Esophagus squamous epithelium (tissue), 5 donors: ENCODE measurements at places on chromosomes 5 and 9.
A peak's percentile ranks its signal among the peaks of the same experiment; 100 is the strongest.

DNA sequence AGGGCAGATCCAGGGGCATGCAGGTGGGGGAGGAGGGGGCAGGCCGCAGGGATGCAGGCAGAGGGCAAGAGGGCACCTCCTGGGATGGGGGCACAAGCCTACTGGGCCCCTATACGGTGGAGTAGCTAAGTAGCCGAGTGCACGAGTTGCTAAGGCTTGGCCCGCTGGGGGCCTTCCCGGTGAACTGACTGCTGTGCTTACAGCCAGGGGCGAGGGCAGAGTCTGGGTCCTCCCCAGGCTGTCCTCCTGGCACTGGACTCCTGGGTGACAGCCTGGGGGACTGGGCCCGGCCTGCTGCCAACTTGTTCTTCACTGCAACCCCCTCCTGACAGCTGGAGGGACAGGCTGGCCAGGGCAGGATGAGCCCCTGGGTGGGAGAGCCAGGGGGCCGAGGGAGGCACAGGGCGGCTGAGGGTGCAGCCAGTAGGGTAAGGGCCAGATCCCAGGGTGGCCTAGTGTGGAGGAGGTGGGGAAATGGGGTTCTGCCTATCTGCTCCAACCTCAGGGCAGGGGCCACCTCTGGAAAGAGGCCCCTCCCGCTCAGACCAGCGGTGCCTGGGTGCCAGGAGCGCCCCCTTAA lies 1.7 kb upstream of the EGFL7 start:
- DNase-seq: no peak

DNA sequence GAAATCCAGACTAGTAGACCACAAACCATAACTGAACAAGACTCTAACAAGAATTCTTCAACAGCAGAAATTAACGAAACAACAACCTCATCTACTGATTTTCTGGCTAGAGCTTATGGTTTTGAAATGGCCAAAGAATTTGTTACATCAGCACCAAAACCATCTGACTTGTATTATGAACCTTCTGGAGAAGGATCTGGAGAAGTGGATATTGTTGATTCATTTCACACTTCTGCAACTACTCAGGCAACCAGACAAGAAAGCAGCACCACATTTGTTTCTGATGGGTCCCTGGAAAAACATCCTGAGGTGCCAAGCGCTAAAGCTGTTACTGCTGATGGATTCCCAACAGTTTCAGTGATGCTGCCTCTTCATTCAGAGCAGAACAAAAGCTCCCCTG lies 68.6 kb downstream of the VCAN start:
- DNase-seq: no peak

GRCh38 chr5:29261213-29261612 lies 1932.3 kb upstream of the CDH6 start:
- no peak for DNase-seq

GRCh38 chr9:111095441-111095840 lies 57.2 kb upstream of the LPAR1 start:
- DNase-seq: no peak

GRCh38 chr5:65563777-65564176 lies 681 bp downstream of the PPWD1 start:
- no peak for DNase-seq

DNA sequence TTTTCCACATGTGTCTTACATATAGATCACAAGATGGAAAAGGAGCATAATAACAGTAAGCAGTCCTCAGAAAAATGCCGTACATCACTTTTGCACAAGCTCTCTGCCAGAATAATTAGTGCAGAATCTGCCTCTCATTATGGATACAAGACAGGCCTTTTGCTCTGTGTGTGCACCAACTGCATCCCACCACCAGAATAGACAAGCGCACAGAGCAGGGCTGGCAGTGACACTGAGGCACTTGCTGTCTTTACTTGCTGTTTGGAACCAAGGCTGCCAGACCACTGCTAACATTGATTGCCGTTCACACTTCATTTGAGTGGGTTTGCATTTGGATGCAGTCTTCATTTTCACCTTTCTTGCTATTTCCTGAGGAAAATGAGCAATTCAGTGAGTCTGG lies 741.3 kb downstream of the TLE1 start:
- no peak for DNase-seq

GRCh38 chr9:134983506-134984371 lies 66.0 kb upstream of the FCN1 start:
- DNase-seq: no peak

- no peak for DNase-seq
Observed at GRCh38 chr5:89668821-89669220, 740.7 kb downstream of the CETN3 start.

GRCh38 chr9:117470902-117471301 lies 56.0 kb upstream of the ASTN2 start:
- DNase-seq: no peak

DNA sequence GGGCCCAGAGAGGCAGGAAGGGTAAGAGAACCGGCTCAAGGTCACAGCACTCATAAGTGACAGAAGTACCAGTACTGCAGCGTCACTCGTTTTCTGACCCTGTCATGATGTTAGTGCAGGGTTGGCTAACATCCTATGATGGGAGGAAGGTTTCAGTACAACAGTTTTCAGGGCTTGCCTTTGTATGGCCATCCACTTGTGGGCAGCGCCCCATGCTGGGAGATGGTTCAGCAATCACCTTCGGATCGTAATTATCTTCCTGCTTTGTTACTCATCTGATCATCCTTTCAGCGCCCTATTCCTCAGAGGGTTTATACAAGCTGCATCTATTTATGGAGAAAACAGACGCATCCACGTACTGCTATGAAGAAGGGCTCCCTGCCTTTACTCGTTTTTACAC lies 2.4 kb downstream of the MAP1B start:
- DNase-seq: no peak

DNA sequence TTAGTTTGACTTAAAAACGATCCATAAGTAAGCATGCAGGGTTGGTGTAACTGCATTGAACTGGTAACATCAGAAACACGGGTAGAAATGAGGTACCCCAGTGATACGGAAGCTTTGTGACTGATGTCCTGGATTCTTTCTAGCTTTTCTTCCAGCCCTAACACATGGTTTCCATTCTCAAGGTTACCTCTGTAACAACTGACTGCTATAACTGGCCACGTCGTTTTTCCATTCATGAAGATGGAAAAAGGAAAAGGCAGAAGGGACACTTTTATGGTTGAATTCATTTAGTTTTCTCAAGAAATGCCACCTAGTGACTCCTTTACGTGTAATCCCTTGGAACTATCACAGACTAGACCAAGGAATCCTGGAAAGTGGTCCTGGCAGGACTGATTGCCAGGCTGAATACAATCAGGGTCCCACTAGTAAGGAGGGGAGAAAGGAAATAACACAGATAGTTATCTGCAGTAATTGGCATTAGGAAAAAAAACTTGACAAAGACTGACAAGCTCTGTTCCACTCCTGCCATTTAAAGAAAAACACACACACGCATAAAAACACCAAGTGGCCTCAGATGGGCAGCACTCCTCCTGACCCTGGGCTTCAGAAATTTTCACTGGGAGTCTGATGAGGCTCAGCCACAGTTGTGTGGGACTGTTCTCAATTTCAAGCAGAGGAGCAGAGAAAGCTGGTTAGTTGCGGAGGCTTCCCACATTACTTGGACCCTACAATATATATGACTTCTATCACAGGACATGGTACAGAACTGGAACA lies 77.5 kb upstream of the ZNF169 start:
- no peak for DNase-seq

- no peak for DNase-seq
Observed at GRCh38 chr5:76489877-76490688, 87.0 kb downstream of the IQGAP2 start.

GRCh38 chr5:64685866-64686265 lies 4.4 kb upstream of the SHISAL2B start:
- no peak for DNase-seq

DNA sequence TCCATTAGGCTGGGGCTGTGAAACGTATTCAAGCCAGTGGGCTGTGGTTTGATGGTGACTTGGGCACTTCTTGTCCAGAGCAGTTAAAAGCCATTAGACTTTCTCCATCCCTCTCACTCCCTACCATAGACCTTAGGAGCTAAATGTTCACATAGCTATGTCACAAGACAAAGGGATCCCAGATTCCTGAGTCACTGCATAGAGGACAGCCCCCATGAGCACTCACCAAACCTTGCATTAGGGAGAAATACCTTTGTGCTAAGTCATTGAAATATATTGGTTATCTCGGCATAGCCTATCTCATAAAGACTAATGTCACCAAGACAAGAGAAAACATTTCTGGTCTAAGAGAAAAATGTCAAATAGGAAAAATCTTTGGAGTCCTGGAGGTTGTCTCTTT lies 104.3 kb downstream of the TRPM6 start:
- no peak for DNase-seq

GRCh38 chr5:44178414-44178813 lies 210.8 kb downstream of the FGF10 start:
- no peak for DNase-seq

DNA sequence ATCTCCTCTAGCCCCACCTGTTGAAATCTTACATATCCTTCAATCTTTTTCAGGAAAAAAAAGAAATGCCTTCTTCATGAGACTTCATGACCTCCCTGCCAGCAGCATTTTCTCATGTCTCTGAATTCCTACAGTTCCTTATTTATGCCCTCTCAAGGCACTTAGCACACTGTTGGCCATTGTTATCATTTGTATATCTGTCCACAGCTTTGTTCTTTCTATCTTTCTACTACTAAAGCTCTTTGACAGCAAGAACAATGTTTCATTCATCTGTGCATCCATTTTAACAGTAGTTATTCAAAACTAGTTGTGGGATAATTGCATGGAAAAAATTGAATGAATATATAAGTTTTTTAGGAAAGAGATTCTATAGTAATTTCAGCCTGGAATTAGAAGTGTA lies 20.9 kb upstream of the GZMA start:
- DNase-seq: no peak

DNA sequence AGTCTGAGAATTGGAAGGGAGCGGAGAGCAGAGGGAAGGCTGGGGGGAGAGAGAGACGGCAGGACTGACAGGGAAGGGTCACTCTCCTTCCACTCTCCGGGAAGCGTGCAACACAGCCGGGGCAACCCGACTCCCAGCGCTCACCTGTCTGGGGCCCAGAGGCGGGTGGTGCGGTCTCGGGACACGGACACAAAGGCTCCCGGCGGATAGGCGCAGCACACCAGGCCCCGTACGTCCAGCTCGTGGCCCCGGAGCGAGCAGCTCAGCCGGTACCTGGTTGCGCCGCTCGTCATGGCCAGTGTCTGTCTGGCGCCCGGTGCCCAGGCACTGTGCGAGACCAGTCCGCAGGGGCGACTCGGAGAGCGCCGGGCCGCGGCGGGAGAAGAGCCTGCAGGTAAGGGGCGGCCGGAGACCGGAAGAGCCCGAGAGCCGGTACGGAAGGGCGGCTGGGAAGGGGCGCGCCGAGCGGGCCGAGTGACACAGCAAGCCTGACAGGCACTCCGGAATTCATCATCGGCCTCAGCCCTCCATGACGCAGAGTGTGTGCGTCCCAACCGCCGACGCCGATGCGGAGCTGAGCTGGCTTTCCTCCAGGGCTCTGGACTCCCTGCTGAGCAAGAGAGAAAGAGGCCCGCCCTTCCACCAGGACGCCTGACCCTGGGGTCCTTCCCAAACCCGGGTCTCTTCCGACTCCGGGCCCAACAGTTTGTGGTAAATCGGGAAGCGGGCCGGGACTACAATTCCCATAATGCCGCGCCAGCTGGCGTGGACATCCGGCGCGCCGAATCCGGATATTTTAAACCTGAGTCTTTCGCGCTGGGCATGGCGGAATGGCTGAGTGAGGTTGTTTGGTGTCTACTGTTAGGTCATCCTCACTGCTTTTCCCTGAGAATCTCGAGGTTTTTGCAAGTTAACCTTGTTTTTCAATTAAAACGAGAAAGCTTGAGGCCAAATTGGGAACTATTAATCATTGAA lies at the start of gene PLAA:
Gene PLAA, minus strand, starts transcription at position 490 of the 975 bp plus-strand sequence. Its CDS starts 197 bp downstream, at position 293.
- peak; percentile 71 for DNase-seq

DNA sequence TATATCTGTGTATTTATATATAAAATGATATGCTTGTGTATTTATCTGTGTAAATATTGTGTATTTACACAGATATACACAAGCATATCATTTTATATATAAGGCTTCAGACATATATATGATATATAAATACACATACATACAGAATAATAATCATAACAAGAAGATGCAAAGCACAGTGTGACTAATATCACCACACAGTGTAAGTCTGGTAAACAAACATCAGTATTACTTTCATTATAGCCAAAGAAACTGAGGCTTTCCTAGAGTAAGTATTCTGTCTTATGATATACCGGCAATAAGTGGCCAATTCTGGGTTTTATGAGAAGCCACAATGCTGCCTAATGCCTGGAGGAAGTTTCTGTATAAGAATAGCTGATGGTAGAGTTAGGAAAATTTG lies 29.9 kb upstream of the RAPGEF6 start:
- DNase-seq: no peak

GRCh38 chr9:4324513-4324912 lies 24.6 kb upstream of the GLIS3 start:
- DNase-seq: no peak

DNA sequence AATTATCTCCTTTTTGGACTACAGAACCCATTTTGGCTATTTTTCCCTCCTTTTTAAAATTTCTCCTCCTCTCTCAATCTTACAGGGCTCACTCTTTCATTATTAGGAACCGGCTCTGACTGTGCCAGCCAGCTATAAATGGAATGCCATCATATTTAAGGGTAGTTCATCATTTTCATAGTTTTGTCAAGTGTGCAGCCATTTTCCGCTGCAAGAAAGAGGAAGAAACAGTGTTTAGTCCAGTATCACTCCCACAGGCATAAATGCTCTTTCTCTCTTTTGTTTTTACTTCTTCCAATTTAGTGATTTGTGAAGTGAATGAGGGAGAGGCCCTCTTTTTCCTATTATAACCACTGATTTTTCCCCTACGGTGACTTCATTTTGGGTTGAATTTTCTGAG lies 290.0 kb downstream of the NR3C1 start:
- DNase-seq: no peak

- DNase-seq: no peak
Observed at GRCh38 chr9:81652058-81652687, 37.2 kb downstream of the TLE1 start.

DNA sequence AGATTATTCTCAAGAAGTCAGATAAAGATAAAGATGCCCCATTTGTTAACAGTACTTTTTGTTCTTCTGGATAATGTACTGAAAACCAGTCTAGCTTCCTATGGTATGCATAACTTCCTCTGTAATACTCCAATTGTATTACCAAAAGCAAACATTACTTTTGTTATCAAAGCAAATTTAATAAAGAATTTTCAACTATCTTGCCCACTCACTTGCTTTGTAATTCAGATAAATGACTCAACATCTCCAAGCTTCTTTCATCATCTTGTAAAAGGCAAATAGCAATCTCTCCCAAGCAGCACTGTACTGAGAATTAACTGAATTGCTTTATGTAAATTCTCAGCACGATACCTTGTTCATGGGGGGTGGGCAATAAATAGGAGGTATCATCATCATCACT lies 98.3 kb downstream of the NFIB start:
- DNase-seq: no peak

DNA sequence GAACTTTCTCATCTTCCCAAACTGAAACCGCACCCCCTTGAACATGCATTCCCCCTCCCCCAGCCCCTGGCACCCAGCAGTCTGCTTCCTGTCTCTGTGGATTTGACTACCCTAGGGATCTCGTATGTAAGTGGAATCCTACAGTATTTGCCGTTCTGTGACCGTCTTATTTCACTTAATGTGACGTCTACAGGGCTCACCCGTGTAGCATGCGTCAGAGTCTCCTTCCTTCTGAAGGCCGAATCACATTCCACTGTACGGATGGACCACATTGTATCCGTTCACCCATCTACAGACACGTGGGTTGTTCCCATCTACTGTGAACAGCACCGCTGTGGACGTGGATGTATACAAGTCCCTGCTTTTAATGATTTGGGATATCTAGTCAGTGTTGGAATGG lies 4.5 kb downstream of the PRRX2 start:
- DNase-seq: no peak

- DNase-seq: no peak
Observed at GRCh38 chr9:80437091-80437640, 865.4 kb downstream of the TLE4 start.
